NCI-H1694 treated with DMSO at 0.1 percent for 48 hours (cell line): ENCODE measurements at places on chromosomes 7 and 10.

- no peak for DNase-seq
Observed at GRCh38 chr7:134920026-134920753, 66.1 kb upstream of the AGBL3 start.

- peak; percentile 95 for DNase-seq
Observed at GRCh38 chr7:81161451-81162075, 242.7 kb upstream of the SEMA3C start.

GRCh38 chr10:72593963-72594362, 31.9 kb downstream of the MICU1 start:
- DNase-seq = no peak

GRCh38 chr10:69366738-69367137, 50.0 kb downstream of the TACR2 start:
- DNase-seq = no peak

- DNase-seq = peak; percentile 19
Observed at GRCh38 chr7:1413936-1414639, 45.2 kb downstream of the MICALL2 start.

- no peak for DNase-seq
Observed at GRCh38 chr10:48554656-48555055, 50.2 kb downstream of the ARHGAP22 start.

DNA sequence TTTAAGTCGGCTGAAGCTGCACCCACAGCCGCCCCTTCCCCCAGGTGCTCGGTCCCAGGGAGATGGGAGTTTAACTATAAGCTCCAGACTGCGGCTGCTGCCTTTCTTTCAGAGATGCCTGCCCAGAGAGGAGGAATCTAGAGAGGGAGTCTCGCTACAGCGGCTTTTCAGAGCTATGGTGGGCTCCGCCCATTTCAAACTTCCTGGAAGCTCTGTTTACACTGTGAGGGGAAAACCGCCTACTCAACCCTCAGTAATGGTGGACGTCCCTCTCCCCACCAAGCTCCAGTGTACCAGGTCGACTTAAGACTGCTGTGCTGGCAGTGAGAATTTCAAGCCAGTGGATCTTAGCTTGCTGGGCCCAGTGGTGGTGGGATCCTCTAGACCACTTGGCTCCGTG, 135.4 kb downstream of the CXCL12 start:
- DNase-seq = no peak

GRCh38 chr7:129523924-129524323, 21.6 kb downstream of the SMKR1 start:
- DNase-seq = no peak

- DNase-seq = no peak
Observed at GRCh38 chr7:96088579-96088978, 233.3 kb downstream of the SLC25A13 start.
